Trophoblast cell (in vitro differentiated cells and primary cell): ENCODE measurements at places on chromosomes 5 and 9.
A peak's percentile ranks its signal among the peaks of the same experiment; 100 is the strongest.

DNA sequence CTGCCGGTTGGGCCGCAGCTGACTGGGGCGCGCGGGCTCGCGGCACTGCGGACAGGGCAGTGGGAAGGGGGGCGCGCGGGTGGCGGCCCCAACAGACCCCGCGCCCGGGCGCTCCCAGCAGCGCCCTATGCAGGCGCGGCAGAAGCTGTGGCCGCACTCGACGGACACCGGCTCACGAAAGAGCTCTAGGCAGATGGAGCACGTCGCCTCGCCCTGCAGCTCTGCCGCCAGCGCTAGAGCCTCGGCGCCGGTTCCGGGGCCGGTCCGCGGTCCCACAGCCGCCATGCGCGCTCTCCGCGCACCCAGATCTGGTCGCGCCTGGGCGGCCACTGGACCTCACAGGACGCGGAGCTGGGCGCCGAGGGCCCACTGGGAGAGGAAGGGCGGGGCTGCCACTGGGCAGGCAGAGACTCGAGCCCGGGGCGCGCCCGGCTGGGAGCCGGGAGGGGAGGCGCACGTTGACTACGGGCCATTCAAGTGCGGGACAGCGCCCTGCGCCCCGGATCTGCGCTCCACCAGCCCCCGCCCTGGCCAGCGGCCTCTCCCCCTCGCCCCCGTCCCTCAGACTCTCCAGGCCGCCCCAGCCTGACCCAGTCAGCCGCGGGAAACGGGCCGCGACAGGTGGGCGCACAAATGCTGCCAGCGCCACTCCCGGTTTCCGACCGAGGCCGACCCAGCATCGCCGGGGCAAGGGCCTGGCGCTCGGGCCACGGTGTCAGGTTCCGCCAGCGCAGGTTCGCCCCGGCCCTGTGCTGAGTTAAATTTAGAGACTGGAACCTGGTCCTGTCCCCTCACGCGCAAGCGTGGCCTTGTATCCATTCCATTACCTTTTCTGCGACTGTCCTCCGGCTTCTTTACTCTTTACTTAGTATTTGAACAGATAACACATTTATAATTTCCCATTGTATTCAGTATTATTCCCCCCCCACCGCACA lies at the start of gene TRIM7:
TSS of gene TRIM7 (minus strand) at position 371 of the 935 bp plus-strand sequence. CDS start at position 285, 86 bp downstream.
- H3K27ac ChIP-seq: no peak within 1 kb of the TSS
- H3K4me3 ChIP-seq: peak within 1 kb of the TSS; percentile 66
- peaks cover 31% of the 10 kb centered on the region for H3K27me3 ChIP-seq
- H3K36me3 ChIP-seq: no peaks in the 10 kb centered on the region
- peaks cover 24% of the 10 kb centered on the region for H3K4me1 ChIP-seq

- DNase-seq: peak; percentile 87
- H3K36me3 ChIP-seq: no peaks in the 10 kb centered on the region
- no peak overlapping the region for H3K27ac ChIP-seq
- H3K4me1 ChIP-seq: no peaks in the 10 kb centered on the region
These were observed 19.0 kb upstream of the LPCAT1 start for GRCh38 chr5:1542781-1543180.

DNA sequence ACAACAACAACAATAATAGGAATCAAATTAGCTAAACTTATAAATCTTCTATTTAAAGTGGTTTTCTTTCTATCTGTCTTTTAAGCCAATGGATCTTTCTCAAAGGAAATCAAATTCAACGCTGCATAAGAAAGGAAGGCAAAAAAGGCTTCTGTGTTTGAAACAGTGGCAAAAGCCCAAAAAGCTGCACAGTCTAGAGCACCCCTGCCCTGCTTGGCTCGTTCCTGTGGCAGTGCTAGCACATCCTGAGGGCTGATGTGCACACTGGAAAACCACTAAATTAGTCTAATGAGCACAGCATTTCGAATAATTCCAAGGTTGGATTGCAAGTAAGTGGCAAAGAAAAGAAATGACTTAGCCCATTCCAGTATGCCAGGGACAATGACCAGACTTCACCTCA lies 80.7 kb downstream of the AP3B1 start:
- H3K36me3 ChIP-seq: peaks cover 3% of the 10 kb centered on the region
- H3K4me1 ChIP-seq: peaks cover 2% of the 10 kb centered on the region
- no peak overlapping the region for H3K4me3 ChIP-seq
- H3K27me3 ChIP-seq: no peaks in the 10 kb centered on the region
- no peak for DNase-seq

DNA sequence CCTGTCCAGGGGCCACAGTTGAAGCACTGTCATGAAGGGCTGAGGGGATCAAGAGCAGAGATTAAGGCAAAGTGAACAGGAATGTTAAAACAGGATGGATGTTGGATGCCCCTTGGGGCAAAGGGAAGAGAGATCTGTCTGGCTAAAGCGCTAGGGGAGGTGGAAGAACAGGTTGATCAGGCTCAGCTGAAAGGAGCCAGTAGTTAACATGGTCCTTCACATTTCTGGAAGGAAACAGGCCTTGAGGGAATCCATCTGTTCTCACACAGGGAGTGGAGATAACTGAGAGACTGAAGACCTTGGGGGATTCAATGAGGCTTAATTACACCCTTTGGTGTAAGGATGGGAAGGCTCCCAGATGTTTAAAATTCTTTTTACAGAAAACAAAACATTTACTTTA lies 5.8 kb downstream of the HAPLN1 start:
- DNase-seq: peak; percentile 80
- peak overlapping the region; percentile 83 for H3K27ac ChIP-seq
- H3K4me1 ChIP-seq: peaks cover 11% of the 10 kb centered on the region
- H3K4me3 ChIP-seq: no peak overlapping the region

GRCh38 chr5:59272809-59273427 lies 620.6 kb downstream of the PDE4D start:
- no peak overlapping the region for H3K4me3 ChIP-seq
- DNase-seq: no peak
- H3K27me3 ChIP-seq: no peaks in the 10 kb centered on the region
- H3K27ac ChIP-seq: no peak overlapping the region

GRCh38 chr5:94081088-94081487 lies 339.7 kb upstream of the POU5F2 start:
- H3K27ac ChIP-seq: no peak overlapping the region
- H3K36me3 ChIP-seq: no peaks in the 10 kb centered on the region
- H3K27me3 ChIP-seq: no peaks in the 10 kb centered on the region
- DNase-seq: no peak
- H3K4me1 ChIP-seq: no peaks in the 10 kb centered on the region

- no peaks in the 10 kb centered on the region for H3K4me1 ChIP-seq
- no peak overlapping the region for H3K27ac ChIP-seq
These were observed 49.8 kb downstream of the GABBR2 start for GRCh38 chr9:98658951-98659351.

- DNase-seq: no peak
- no peaks in the 10 kb centered on the region for H3K27me3 ChIP-seq
- H3K36me3 ChIP-seq: no peaks in the 10 kb centered on the region
- H3K4me3 ChIP-seq: no peak overlapping the region
- no peak overlapping the region for H3K27ac ChIP-seq
These were observed 288.0 kb upstream of the SMARCA2 start for GRCh38 chr9:1726993-1727759.

- no peak for DNase-seq
- H3K4me3 ChIP-seq: no peak overlapping the region
- no peaks in the 10 kb centered on the region for H3K36me3 ChIP-seq
- peaks cover 23% of the 10 kb centered on the region for H3K4me1 ChIP-seq
These were observed 29.8 kb upstream of the MSX2 start for GRCh38 chr5:174694611-174695010.

- no peaks in the 10 kb centered on the region for H3K27me3 ChIP-seq
- no peak overlapping the region for H3K27ac ChIP-seq
- no peak for DNase-seq
These were observed 182.8 kb upstream of the SLC27A6 start for GRCh38 chr5:128782446-128782845.

DNA sequence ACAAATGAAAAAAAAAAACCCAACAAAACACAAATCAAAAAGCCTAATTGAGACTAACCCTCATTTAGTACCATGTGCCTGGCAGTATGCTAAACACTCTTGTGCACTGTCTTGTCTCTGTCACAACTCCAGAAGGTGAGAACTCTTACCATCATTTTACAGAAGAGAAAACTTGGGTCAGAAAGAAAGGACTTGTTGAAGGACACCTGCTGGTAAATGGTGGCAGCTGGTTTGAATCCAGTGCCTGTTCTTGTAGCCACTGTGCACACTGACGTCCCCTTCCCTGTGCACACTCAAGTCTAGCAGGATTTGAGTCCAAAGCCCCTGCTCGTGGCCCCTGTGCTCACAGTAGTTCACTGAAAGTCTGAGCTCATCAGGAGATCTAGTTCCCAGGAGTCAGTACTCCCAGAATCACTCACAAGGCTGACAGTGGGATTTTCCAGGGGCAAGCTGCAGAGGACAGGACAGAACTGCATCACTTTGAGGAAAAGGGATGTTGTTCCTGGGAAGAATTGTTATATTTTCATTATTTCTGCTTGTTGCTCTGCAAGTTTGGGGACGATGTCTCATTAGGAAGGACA lies 43.0 kb upstream of the HSD17B4 start:
- no peaks in the 10 kb centered on the region for H3K36me3 ChIP-seq
- H3K27me3 ChIP-seq: no peaks in the 10 kb centered on the region
- no peak overlapping the region for H3K27ac ChIP-seq
- H3K4me3 ChIP-seq: no peak overlapping the region
- no peak for DNase-seq

DNA sequence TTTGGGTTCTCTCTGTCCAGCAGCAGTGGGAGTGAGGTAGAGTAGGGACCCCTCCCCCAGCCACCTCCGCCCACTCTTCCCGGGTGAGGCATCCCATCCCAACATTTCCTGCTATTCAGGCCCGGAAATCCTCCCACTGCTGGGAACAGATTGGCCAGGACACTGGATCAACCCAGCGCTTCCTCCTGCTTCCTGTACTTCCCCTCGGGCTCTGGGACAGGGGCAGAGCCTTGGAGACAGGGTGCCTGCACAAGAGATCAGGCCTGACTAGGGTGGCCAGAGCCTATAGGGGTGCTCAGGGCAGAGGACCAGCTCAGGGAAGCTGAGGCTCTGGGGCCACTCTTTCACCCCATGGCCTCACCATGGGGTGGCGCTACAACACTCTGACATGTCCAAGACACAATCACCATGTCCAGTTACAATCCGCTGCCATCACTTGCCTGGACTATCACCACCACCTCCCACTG lies 14.5 kb downstream of the SH2D3C start:
- DNase-seq: no peak
- no peak overlapping the region for H3K4me3 ChIP-seq
- H3K36me3 ChIP-seq: no peaks in the 10 kb centered on the region
- H3K4me1 ChIP-seq: peaks cover 14% of the 10 kb centered on the region
- H3K27me3 ChIP-seq: no peaks in the 10 kb centered on the region

DNA sequence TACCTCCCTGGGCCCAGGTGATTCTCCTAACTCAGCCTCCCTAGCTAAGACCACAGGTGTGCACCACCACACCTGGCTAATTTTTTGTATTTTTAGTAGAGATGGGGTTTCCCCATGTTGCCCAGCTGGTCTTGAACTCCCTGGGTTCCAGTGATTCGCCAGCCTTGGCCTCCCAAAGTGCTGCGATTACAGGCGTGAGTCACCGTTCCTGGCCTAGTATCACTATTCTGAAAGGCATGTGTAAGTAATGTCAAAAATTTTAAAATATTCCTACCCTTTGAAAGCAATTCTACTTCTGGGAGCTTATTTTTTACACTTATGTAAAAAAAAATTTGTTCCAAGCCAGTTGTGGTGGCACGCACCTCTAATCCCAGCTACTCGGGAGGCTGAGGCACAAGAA lies 27.1 kb upstream of the TLE1 start:
- peak; percentile 70 for DNase-seq
- H3K27ac ChIP-seq: no peak overlapping the region
- H3K27me3 ChIP-seq: no peaks in the 10 kb centered on the region
- no peak overlapping the region for H3K4me3 ChIP-seq
- H3K36me3 ChIP-seq: no peaks in the 10 kb centered on the region

DNA sequence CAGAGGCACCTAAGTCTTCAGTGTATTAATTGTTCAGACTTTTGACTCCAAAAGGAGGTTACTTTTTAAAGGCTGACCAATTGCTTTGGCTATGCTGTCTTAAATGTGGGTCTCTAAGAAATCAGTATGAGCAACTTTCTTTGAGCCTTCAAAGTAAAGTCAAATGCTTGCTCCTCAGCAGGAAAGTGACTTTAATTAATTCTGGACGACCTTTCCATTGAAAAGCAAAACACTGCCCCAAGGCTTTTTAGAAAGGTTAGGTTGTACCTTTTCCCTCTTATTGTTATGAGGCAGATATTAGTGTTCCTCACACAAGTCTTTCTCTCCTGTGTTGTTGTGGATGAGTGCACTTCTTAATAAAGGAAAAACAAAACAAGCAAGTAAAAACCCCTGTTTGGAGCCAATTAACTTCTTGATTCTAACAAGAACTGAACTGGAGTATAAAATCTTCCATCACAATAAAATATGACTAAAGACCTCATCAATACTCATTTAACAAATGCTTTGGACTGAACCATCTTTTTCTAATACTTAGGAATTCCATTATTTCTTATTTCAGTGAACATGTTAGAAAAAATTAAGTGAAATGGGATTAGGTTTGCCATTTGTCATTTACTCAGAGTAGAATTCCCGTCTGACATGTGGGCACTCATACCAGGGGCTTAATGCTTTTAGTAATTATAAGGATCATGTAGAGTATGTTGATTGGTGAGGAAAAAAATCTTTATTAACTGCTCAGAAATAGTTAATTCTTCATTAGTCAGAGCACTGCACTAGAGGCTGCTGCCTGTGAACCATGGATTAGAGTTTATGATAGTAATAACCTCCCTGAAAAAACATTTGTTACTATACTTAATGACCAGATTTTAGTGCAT lies 159.1 kb upstream of the ZNF608 start:
- DNase-seq: no peak
- H3K27ac ChIP-seq: no peak overlapping the region
- H3K4me1 ChIP-seq: peaks cover 8% of the 10 kb centered on the region
- H3K36me3 ChIP-seq: no peaks in the 10 kb centered on the region
- no peaks in the 10 kb centered on the region for H3K27me3 ChIP-seq

DNA sequence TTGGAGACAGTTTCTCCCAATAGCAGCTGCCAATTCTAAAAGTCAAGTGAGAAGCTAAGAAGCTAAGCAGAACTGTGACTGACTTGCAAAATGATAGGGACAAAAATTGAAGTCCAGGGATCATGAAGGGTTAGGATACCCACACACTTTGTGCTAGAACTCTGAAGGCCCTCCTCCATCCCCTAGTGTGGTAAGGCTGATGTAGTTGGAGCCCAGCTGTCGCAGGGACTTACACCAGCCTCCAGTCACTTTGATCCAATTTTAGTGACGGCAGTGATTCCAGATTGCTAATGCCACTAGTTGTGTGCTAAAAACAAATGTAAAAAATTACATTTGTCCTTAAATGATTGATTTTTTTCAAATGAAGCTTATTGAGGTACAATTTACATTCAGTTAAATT lies 742.7 kb upstream of the ZNF608 start:
- no peak for DNase-seq
- H3K4me1 ChIP-seq: peaks cover 4% of the 10 kb centered on the region
- H3K36me3 ChIP-seq: no peaks in the 10 kb centered on the region
- H3K4me3 ChIP-seq: no peak overlapping the region
